ENCODE measurements at places on chromosomes 1 and 21.

DNA sequence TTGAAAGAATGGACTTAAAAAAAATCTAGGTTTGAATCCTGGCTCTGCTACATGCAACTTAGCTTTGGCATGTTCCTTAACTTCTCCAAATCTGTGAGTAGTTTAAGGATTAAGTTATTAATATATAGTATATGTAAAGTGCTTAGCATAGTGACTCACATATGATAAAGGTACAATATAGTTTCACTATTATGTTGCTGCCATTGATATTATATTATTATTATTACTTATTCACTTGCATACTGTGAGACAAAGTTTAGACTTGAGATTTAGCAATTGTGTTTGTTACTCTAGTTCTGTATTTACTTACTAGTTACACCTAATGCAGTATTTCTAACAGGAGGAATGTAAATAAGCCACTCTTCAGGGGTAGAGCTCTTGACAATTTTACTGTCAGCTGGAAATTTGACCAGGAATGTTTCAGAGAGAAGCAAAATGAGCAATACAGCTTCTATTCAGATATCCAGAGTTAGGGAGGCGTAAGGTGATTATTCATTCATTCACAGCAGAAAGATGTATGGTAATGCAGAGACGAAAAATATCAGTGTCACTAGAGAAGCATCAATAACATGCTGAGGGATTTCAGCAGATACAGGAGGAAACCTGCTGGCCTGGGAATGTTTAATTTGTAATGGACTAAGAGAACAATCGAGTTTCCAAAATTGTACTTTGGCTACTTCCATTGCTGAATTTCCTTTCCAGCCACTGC lies 25.5 kb downstream of the RGS7 start:
- no peak for DNase-seq

- DNase-seq, result no peak
Measured at GRCh38 chr1:168506204-168506819, 37.5 kb downstream of the XCL2 start.

GRCh38 chr1:154992721-154993571 lies 440 bp upstream of the LENEP start:
- DNase-seq, result no peak

- no peak for DNase-seq
Measured at GRCh38 chr1:172460887-172461315, 17.0 kb upstream of the PIGC start.
